ENCODE measurements at places on chromosomes 5 and 9. TPM values are rescaled to one million over a fixed set of nuclear protein-coding genes. Genes with fewer than 3 reads are reported as not detected.

GRCh38 chr5:5419291-5420210 is 2.9 kb upstream of the ICE1 start:
- H3K36me3 ChIP-seq: no peaks in the 10 kb centered on the region
- no peak overlapping the region for H3K27ac ChIP-seq
- peak; percentile 68 for DNase-seq
- H3K4me3 ChIP-seq: no peak overlapping the region
- no peaks in the 10 kb centered on the region for H3K27me3 ChIP-seq

ZNF483 gene
- 30.7 TPM for total RNA-seq

- no peaks in the 10 kb centered on the region for H3K27me3 ChIP-seq
- no peak for DNase-seq
Observed at GRCh38 chr9:131937451-131937850, 142.2 kb downstream of the MED27 start.

- no peaks in the 10 kb centered on the region for H3K4me1 ChIP-seq
- no peak for DNase-seq
- no peaks in the 10 kb centered on the region for H3K36me3 ChIP-seq
Observed at GRCh38 chr9:20997503-20998076, 33.9 kb downstream of the HACD4 start.

DNA sequence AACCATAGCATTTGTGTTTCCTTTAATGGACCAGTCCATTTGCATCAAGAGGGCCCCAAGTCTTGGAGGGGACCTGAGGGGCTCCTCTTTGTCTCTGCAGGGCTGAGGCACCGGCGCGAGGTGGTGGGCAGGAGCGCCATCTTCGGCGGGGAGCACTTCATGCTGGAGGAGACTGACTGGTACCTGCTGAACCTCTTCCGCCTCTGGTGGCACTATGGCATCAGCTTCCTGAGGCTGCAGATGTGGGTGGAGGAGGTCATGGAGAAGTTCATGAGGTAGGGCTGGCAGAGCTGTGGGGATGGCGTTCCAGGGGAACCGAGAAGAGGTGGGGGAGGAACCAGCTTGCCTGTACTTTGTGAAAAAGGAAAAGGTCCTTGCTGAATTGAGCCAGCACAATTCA is 6.1 kb downstream of the PCYOX1L start:
- H3K36me3 ChIP-seq: no peaks in the 10 kb centered on the region
- H3K4me3 ChIP-seq: no peak overlapping the region
- no peak for DNase-seq
- no peaks in the 10 kb centered on the region for H3K27me3 ChIP-seq

DNA sequence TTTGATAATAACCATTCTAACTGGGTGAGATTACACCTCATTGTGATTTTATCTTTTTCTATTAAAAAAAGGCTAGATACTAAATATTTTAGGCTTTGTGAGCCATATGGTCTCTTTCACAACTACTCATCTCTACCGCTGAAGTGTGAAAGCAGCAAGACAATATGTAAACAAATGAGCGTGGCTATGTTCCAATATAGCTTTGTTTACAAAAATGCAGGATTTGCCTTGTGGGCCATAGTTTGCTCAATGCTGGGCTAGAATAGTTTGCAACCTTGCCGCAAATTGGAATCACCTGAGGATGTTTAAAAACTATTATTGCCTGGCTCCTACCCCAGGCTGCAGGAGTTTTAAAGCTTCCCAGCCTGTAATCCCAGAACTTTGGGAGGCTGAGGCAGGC is 10.2 kb upstream of the GPR150 start:
- no peak overlapping the region for H3K27ac ChIP-seq

GRCh38 chr5:20615888-20616563 is 628.0 kb upstream of the CDH18 start:
- no peak for DNase-seq
- H3K27ac ChIP-seq: no peak overlapping the region
- no peaks in the 10 kb centered on the region for H3K27me3 ChIP-seq
- no peak overlapping the region for H3K4me3 ChIP-seq

- DNase-seq: no peak
- no peak overlapping the region for H3K4me3 ChIP-seq
- H3K36me3 ChIP-seq: no peaks in the 10 kb centered on the region
- H3K4me1 ChIP-seq: no peaks in the 10 kb centered on the region
- H3K27me3 ChIP-seq: no peaks in the 10 kb centered on the region
Observed at GRCh38 chr9:89012294-89013042, 21.2 kb downstream of the S1PR3 start.

DNA sequence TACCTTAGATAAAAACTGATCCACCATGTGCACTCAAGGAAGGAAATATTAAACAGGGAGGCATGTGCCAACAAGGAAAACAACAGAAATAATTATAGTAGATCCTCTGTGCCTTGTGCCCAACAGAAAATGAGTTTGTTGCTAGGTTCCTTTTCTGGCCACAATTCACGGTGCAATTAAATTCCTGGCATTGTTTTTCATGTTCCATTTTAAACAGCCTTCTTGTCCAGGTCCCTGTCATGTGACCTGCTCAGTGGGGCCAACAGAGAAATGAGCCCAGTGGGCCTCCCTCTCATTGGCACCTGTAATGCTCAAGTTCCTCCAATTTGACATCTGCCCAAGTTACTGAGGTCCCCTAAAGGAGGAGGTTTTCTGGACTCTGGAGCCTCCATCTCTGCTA is 56.5 kb downstream of the SPOCK1 start:
- DNase-seq: no peak
- H3K36me3 ChIP-seq: no peaks in the 10 kb centered on the region
- H3K4me1 ChIP-seq: no peaks in the 10 kb centered on the region
- H3K4me3 ChIP-seq: no peak overlapping the region
- no peaks in the 10 kb centered on the region for H3K27me3 ChIP-seq

HRCT1 gene
- not detected for total RNA-seq

AJM1 gene
- not detected for total RNA-seq

- H3K4me3 ChIP-seq: peak within 1 kb of the TSS; percentile 78
- no peak within 1 kb of the TSS for H3K27ac ChIP-seq
- H3K36me3 ChIP-seq: no peaks in the 10 kb centered on the region
- peaks cover 8% of the 10 kb centered on the region for H3K4me1 ChIP-seq
- peak; percentile 97 for DNase-seq
Observed at GRCh38 chr9:35489313-35490154, at the start of gene RUSC2. Gene RUSC2, plus strand, starts transcription at chr9:35490111. Its CDS starts 56,411 bp downstream, at chr9:35546522.

GRCh38 chr9:87309236-87309635 is 188.4 kb upstream of the DAPK1 start:
- no peaks in the 10 kb centered on the region for H3K36me3 ChIP-seq
- DNase-seq: no peak
- no peaks in the 10 kb centered on the region for H3K4me1 ChIP-seq
- H3K27me3 ChIP-seq: no peaks in the 10 kb centered on the region

KIAA1958 gene
- 29.8 TPM for total RNA-seq

DNA sequence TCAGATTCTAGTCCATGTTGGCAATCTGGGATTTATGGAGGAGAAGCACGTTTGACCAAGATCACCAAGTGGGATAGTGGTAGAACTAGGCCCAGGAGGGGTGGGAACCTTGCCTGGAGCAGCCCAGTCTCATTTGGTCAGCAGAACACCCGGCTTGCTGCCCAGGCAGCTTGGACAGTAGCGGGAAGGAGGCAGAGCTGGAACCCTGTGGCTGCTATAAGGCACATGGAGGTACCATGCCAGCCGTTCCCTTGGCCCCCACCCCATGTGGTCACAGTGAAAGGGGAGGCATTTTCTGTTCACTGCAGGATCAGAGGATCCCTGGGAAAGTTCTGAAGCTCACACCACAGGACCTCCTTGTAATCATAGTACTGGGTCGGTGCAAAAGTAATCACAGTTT is 75.4 kb upstream of the ORM1 start:
- no peak overlapping the region for H3K27ac ChIP-seq
- no peaks in the 10 kb centered on the region for H3K4me1 ChIP-seq
- H3K27me3 ChIP-seq: no peaks in the 10 kb centered on the region
- no peak for DNase-seq

GRCh38 chr9:94933511-94933828 is 207.0 kb downstream of the AOPEP start:
- H3K27me3 ChIP-seq: no peaks in the 10 kb centered on the region
- H3K27ac ChIP-seq: no peak overlapping the region
- no peak for DNase-seq
- no peaks in the 10 kb centered on the region for H3K36me3 ChIP-seq
- peaks cover 18% of the 10 kb centered on the region for H3K4me1 ChIP-seq

C5orf52 gene
- not detected for total RNA-seq

DNA sequence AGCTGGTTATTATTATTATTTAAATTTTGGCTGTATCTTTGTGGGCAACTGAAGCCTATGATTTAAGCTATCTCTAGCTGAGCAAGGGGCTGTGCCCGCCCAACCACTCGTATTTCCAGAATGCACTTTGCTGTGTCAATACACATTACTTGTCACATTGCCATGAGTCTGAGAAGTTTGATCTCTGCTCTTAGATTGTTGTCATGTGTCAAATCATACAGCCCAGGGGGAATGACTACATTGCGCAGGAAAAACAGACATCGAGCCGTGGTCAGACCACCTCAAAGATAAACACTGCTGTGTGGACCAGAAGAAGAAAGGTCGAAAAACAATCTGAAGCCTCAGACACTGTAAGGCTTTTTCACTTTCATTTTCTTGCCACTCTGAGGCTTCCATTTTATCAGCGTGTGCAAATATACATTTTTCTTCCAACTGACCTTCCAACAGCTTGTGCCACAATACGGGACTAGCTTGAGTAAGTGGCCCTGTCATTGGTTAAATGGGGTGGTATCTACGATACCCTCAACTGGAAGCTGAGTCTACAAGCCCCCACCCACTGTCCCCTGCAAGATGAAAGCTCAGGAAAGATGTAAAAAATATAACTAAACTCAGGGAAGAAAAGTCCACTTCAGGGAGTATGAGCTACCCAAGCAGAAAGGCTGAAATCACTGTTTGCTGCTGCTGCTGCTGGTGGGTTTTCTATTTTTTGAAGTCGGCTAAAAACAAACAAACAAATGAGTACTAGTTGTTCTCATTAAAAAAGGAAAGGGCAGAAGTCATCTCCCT is 603.0 kb downstream of the BNC2 start:
- H3K4me1 ChIP-seq: no peaks in the 10 kb centered on the region
- no peak overlapping the region for H3K4me3 ChIP-seq
- no peak for DNase-seq
- H3K27me3 ChIP-seq: no peaks in the 10 kb centered on the region

GRCh38 chr5:123755653-123756317 is 243.8 kb downstream of the CSNK1G3 start:
- H3K27ac ChIP-seq: no peak overlapping the region
- peaks cover 28% of the 10 kb centered on the region for H3K4me1 ChIP-seq
- no peaks in the 10 kb centered on the region for H3K27me3 ChIP-seq
- H3K36me3 ChIP-seq: no peaks in the 10 kb centered on the region

PCDHB16 gene
- 4.0 TPM for total RNA-seq

KIF2A gene
- total RNA-seq: 78.8 TPM

DNA sequence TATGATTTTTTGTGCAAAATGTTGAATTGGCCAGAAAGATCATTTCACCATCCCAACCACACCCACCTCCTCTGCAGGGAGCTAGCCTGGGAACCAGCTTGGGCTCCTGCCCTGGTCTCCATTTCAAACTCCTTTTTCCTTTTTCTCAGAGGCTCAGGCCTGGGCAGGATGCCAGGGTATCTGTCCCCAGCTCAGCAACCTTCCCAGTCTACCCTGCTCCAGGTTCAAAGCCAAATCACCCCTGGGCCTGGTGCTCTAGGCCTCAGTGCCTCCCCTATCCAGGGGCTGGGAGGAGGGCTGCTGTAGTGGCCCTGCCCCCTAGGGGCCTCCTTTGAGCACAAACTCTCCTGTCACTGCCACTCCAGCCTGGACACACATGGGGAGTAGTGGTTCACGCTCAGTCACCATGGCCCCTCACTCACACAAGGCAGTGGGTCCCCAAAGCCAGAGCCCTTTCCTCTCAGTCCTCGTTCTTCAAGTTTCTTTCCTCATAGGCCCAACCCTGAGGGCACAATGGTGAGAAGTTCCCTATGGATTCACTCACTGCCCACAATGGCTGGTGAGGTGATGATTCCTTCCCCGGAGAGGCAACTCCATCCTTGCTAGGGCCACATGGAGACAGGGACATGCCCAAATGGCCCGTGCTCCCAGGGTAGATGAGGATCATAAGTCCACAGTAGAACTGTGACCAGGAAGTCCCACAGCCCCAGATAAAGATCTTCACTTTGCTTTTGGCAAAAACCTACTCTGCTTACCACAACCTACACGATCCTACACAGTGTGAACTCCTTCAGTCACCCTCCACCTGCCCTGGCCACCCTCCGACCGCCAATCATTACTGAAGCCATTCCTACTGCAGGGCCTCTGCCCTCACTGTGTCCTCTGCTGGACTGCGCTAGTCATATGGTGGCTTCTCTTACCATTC is 1.6 kb upstream of the ST6GALNAC4 start:
- no peak overlapping the region for H3K27ac ChIP-seq
- H3K36me3 ChIP-seq: no peaks in the 10 kb centered on the region
- no peaks in the 10 kb centered on the region for H3K4me1 ChIP-seq
- H3K4me3 ChIP-seq: no peak overlapping the region
- peaks cover 37% of the 10 kb centered on the region for H3K27me3 ChIP-seq

CMYA5 gene
- 3.5 TPM for total RNA-seq

TAL2 gene
- 2.5 TPM for total RNA-seq

GRCh38 chr5:35067985-35068384 is 20.2 kb upstream of the AGXT2 start:
- no peaks in the 10 kb centered on the region for H3K4me1 ChIP-seq
- DNase-seq: no peak
- H3K4me3 ChIP-seq: no peak overlapping the region
- no peaks in the 10 kb centered on the region for H3K27me3 ChIP-seq
- no peaks in the 10 kb centered on the region for H3K36me3 ChIP-seq

DNA sequence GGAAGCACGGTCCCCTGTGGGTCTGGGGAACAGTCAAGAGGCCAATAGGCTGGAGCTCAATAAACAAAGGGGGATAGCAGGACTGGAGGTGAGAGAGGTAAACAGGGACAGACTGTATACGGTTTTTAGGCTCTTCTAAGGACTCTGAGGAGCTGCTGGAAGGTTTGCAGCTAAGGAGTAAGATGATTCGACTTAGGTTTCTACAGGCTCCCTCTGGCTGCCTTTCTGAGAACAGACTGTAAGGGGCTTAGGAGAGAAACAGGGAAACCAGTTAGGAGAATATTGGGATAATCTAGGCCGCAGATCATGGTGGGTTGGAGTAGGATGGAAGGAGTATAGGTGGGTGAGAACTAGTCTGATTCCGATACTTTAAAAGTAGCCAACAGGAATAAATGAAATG is 10.4 kb downstream of the CDK5RAP2 start:
- DNase-seq: no peak
- H3K36me3 ChIP-seq: peaks cover 4% of the 10 kb centered on the region
- no peaks in the 10 kb centered on the region for H3K4me1 ChIP-seq

GRCh38 chr5:113302120-113302519 is 132.7 kb downstream of the TSSK1B start:
- no peak overlapping the region for H3K4me3 ChIP-seq
- no peak overlapping the region for H3K27ac ChIP-seq
- H3K27me3 ChIP-seq: no peaks in the 10 kb centered on the region
- DNase-seq: no peak

GRCh38 chr5:141547488-141547887 is 58.6 kb downstream of the PCDHGC5 start:
- H3K4me1 ChIP-seq: no peaks in the 10 kb centered on the region
- peak; percentile 33 for DNase-seq
- no peak overlapping the region for H3K4me3 ChIP-seq
- H3K36me3 ChIP-seq: peaks cover 5% of the 10 kb centered on the region
- no peak overlapping the region for H3K27ac ChIP-seq
- no peaks in the 10 kb centered on the region for H3K27me3 ChIP-seq
